Smooth muscle cell of trachea (primary cell): ENCODE measurements at places on chromosomes 11 and 22. TPM values are rescaled to one million over a fixed set of nuclear protein-coding genes. Genes with fewer than 3 reads are reported as not detected.

Gene MFRP
- total RNA-seq = under 0.01 TPM in 2 replicates

Gene CELSR1
- 0.73 and 1.5 TPM in 2 replicates for total RNA-seq

Gene SMTNL1
- not detected in 2 replicates for total RNA-seq

Gene PKP3
- 1.7 and 2.8 TPM in 2 replicates for total RNA-seq

Gene BSX
- total RNA-seq = not detected in 2 replicates

Gene POLD4
- 25.6 and 60.2 TPM in 2 replicates for total RNA-seq

Gene SMPD1
- 50.8 and 113 TPM in 2 replicates for total RNA-seq

Gene OR5A1
- total RNA-seq = not detected in 2 replicates

Gene SMDT1
- 4.1 and 6.7 TPM in 2 replicates for total RNA-seq

Gene TRIM51
- not detected in 2 replicates for total RNA-seq

Gene KCTD17
- total RNA-seq = 27.8 and 32.7 TPM in 2 replicates

Gene SLC29A2
- 0.58 and 0.66 TPM in 2 replicates for total RNA-seq
